ENCODE measurements at places on chromosomes 13 and 19. TPM values are rescaled to one million over a fixed set of nuclear protein-coding genes. Genes with fewer than 3 reads are reported as not detected.

GJB6 gene
- not detected for total RNA-seq

RGCC gene
- total RNA-seq = 138 TPM

MAMSTR gene
- total RNA-seq = 5.8 TPM

TYK2 gene
- total RNA-seq = 128 TPM

FSD1 gene
- total RNA-seq = 0.31 TPM

DNA sequence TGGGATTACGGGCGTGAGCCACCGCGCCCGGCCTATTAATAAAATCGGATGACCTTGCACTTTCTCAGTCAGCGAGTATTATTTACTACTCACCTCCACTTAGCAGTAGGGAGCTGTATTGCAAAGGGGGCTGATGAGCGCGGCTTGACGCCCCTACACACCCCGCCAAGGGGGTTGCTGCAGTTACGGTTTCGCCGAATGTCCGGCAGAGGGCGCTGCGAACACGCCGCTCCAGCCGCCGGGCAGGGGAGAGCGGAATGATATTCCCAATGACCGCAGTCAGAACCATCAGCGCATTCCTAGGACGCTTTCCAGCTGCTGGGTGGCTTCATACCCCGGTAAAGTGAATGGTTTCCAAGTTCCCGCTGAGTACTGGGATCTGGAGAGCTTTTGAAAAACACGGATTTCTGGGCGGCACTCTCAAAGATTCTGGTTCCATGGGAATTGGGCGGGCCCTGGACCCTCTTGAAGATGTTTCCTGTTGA is 30.0 kb upstream of the TPT1 start:
- peak; percentile 86 for DNase-seq

DNA sequence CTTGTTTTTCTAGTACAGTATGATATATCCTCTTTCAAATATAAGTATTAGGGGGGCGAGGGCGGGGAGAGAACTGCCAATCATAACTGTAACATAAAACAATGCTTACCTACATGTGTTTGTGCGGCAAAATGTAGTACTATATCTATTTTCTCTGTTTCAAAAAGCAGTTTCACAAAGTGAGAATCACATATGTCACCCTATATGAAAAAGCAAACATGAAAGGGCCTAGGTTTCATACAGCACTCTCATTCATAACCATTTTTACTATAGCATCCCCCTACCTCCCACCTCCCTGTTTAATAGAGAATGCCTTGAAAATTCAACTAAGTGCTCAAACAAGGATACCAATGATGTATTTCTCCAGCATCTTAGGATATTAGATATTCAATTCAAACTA is 5.2 kb downstream of the TGDS start:
- DNase-seq = no peak

- DNase-seq = no peak
Observed at GRCh38 chr13:20823071-20823470, 49.3 kb upstream of the EEF1AKMT1 start.

DNA sequence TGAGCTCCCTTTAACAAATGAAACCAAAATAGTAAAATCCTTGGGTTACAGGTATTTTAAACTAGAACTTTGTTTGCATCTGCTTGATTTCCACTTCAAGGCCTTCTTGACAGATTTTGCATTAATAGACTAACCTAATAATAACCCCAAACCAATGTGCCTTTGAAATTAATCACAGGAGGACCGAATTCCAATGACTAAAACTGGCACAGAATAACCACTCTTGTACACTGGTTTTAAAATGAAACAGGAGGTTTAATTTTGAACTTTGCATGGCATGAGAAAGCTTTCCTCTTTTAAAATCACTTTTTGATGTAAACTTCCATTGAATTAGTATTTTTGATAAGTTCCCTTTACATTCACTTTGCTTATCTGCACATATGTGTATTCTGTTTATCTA is 269.6 kb downstream of the SLITRK5 start:
- DNase-seq = no peak

GRCh38 chr13:91747186-91747585 is 348.8 kb downstream of the GPC5 start:
- DNase-seq = no peak

DNA sequence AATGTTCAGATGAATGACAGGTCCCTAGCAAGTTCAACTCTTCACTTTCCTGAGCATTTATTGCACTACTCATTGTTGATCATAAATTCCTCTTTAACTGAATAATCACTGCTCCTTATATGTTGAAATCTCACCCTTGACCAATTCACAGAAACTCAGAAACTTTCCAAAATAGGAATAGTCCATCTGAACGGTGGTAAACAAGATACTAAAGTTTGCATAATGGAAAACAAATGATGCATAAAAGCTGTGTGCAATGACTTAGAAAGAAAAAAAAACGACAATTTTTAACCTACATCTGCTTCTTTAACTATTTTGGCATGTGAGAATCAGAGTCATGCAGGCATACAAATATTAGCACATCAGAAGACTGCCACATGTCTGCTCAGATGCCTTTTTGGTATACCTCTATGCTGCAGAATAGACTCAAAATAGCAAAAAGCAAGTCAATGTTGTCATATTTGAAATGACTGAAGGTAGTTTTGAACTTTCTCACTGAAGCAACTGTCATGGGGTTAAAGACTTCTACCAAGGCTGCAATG is 34.8 kb downstream of the SLC10A2 start:
- no peak for DNase-seq

DNA sequence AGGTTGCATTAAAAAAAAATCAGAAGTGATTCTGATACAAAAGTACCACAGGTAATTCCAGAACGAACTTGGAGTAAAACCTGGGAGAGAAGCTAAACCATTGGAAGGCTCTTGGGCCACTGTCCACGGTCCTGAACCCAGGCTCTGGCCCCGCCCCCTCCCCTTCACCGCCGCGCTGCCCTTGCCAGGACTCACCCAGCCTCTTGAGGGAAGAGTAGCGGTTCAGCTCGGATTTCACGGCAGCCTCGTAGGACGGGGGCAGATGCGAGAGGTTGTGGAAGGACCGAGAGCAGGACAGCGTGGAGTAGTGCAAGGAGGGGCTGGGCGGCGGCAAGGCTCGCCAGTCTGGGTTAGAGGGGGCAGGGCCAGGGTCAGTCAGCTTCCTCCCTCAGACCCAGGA is 5.7 kb downstream of the SHISA7 start:
- DNase-seq = peak; percentile 75

All from sciatic nerve (tissue), 2 donors.